SW480 (cell line): ENCODE measurements at places on chromosomes 16 and 17.

- no peak for DNase-seq
Observed at GRCh38 chr16:79045191-79045590, 555.3 kb downstream of the MAF start.

DNA sequence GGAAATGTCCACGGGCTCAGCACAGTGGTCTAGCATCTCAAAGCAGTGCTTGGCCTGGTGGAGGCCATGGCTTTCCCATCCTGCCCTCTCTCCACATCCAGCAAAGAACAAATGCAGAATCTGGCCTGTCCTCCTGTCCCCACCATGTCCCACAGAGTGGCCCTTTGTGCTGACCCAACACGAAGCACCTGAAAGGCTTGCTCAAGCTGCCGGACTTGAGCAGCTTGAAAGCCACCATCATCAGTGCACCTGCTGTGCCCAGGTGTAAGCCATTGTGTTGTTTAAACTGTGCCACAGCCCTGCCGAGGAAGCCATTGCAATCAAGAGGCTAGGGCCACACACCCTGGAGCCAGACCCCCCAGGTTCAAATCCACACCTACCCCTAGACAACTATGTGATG, 115.5 kb downstream of the SOCS1 start:
- DNase-seq = no peak

GRCh38 chr16:87028481-87029320, 288.5 kb downstream of the C16orf95 start:
- DNase-seq = no peak

- DNase-seq = no peak
Observed at GRCh38 chr17:72097144-72097543, 23.7 kb upstream of the SOX9 start.
